ENCODE measurements at places on chromosomes 11 and 22. TPM values are rescaled to one million over a fixed set of nuclear protein-coding genes. Genes with fewer than 3 reads are reported as not detected.
A peak's percentile ranks its signal among the peaks of the same experiment; 100 is the strongest.

Gene KCNC1
- not detected for total RNA-seq

Gene SYTL2
- total RNA-seq: 8.2 TPM

Gene HOATZ
- total RNA-seq: not detected

Gene PRRG4
- total RNA-seq: 7.7 TPM

Gene KDM4D
- total RNA-seq: 0.53 TPM

Gene OR6X1
- total RNA-seq: not detected

Gene THY1
- 0.13 TPM for total RNA-seq

Gene TTC36
- total RNA-seq: not detected

DNA sequence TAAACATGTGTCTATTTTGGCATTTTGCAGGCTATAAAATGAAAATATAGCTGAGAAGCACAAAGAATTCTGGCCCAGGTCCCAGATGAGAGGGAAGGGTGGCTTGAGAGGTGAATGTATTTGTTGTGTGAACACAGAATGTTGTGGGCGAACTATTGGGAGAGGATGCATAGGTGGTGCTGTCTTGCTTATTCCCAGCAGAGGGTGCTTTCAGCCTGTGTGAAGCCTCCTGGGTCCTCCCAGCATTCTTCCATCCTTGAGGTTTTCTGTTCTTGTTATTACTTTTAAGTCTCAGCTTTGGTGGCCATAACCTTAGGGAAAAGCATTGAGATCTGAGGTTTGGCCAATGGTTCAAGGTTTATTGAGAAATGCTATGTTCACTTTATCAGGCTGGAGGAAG is 108.7 kb upstream of the SNX19 start:
- DNase-seq: peak; percentile 60

DNA sequence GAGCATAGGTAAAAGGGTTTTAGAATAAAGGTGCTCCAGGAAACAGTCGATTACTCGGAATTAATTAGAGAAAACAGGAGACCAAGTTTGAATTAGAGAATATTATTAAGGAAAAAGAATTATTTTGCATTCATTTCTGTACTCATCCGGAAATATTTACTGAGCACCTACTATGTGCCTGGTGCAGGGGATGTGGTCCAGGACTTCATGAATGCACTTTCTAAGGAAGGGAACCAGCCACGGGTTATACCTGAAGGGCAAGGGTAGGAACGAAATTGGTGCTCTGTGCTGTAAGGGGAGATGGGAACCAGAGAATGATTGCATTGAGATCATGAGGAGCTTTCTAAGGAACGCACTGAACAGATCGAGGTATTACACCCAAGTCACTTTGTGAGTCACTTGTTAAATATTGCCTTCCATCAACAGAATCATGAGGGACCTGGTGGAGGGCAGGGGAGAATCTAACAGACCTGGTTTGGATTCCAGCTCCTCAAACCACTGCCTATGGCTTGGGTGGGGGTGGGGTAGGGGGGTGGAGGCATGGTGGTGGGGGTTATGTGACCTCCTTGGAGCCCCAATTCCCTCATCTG is 40.9 kb downstream of the C11orf96 start:
- peak; percentile 9 for DNase-seq

GRCh38 chr11:95375451-95375850 is 144.4 kb upstream of the SESN3 start:
- no peak for DNase-seq

- DNase-seq: no peak
Observed at GRCh38 chr11:35281169-35281688, 138.1 kb downstream of the SLC1A2 start.
